ENCODE measurements at places on chromosomes 13 and 19.

GRCh38 chr13:73168226-73168952 lies 109.6 kb downstream of the KLF5 start:
- no peak for DNase-seq

DNA sequence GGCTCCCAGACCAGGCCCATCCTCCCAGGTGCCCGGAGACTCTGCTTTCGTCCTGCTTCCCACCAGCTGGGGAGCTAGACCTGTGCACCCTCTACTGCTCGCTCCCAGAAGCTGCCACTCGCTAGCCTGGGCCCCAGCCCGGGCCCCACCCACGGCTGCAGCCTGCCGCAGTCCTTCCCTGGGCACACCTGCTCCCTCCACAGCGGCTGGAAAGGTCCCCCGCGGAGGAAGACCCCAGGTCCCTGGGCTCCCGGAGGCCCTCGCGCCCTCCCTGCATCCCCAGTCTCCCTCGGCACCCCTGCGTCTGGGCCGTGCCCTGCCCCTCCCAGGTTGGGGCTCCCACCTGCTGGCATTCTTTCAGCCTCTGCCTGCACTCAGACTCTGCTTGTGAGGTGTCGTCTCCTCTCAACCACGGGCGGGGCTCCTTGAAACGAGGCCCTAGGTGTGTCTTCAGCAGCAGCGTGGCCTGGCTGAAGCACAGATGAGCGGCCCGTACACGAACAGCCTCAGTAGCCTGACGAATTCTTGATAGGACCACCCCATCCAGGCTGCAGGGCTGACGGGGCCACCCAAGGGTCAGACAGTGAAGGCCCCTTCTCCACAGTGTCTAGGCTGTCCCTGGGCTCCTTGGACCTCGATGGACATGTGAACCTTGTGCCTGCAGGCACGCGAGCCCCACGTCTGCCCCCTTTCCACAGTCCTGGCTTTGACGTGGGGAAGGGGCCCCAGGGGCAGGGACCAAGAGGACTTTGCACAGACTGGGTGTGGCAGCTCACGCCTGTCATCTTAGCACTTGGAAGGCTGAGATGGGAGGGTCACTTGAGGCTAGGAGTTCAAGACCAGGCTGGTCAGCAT lies 27.9 kb downstream of the DOT1L start:
- no peak for DNase-seq

DNA sequence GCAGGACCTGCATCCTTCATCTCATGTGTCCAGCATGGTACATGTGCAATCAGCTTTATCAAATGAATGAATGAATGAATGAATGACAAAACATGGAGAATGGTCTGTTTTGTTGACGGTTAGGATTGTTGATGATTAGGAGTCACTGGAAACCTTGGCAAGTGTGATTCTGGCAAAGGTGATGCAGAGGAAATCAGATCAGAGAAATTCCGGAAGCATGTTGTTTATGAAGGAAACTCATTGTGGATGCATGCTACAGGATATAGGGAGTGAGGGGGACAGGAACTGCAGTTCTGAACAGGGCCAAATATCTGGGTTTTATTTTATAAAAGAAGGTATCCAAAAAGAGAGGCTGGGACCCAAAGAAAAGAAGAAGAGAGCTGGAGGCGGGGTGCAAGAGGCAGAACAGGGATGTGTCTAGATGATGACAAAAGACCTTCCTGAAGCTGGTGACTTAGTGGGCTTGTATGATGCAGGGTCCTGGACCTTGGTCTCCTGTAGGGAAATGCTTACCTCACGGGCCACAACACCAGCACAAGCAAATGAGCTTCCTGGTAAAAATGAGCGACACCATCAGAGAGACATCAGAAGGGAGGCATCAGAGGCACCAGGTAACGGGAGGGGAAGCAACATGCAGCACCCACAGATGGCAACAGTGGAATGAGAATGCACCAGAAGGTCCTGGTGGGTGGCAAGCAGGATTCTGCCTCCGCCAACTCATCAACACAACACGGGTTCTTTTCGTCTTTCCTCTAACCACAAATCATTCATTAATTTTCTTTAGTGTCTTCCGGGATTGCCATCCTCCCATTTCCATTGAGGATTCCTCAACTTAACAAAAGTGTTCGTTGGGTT lies 159.6 kb downstream of the FOXO1 start:
- no peak for DNase-seq

DNA sequence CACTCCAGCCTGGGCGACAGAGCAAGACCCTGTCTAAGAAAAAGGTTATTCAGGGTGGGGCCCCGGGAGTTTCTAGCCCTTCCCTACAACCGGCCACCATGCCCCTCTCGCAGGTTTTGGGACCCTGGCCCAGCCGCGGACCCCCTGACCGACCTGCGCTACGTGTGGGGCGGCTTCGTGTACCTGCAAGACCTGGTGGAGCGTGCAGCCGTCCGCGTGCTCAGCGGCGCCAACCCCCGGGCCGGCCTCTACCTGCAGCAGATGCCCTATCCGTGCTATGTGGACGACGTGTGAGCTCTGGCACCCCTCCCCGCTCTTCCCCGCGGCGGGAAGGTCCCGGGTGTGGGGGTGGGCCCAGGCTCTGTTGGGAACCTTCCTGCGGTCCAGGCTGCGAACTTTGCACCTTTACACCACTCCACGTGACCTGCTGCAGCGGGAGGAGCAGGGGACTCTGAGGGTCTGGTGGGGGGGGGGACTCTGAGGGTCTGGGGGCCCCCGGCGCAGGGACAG lies 6.3 kb downstream of the ABCA7 start:
- no peak for DNase-seq

- no peak for DNase-seq
Observed at GRCh38 chr13:31090096-31090495, 71.6 kb downstream of the HSPH1 start.

- no peak for DNase-seq
Observed at GRCh38 chr13:69704311-69704710, 403.3 kb upstream of the ATXN8OS start.

DNA sequence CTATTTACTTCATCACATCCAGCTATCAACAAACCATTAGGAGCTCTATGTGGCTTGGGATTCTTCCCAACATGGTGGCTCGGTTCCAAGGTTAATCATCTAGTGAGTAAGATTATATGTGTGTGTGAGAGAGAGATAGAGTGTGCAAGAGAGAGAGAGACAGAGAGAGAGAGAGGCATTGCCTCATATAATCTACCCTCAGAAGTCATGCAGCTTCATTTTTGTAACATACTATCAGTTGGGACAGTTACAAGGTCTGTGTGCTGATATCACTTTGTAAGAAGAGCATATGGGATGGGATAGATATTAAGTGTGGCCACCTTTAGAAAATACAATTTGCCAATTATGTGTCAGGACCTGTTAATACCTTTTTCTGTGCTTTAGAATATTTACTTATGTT lies 104.1 kb downstream of the NDFIP2 start:
- no peak for DNase-seq

GRCh38 chr13:84417416-84417815 lies 535.1 kb upstream of the SLITRK1 start:
- no peak for DNase-seq

- peak; percentile 50 for DNase-seq
Observed at GRCh38 chr19:55179606-55180484, at the start of gene SYT5. Gene SYT5, minus strand, starts transcription at chr19:55180289. Its CDS starts 1,248 bp downstream, at chr19:55179041.

DNA sequence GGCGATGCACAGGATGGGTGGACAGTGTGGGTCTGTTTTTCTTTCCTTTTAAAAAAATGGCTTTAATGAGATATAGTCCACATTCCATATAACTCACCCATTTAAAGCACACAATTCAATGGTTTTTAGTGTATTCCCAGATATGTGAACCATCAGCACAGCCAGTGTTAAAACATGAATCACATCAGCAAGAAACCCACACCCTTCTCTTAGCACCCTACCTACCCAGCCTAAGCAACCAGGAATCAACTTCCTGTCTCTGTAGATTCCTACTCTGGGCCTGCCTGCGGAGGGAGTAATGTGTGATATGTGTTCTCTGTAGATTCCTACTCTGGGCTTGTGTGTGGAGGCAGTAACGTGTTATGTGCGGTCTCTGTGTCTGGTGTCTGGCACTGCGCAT lies 11.9 kb downstream of the TMEM255B start:
- DNase-seq, result no peak

DNA sequence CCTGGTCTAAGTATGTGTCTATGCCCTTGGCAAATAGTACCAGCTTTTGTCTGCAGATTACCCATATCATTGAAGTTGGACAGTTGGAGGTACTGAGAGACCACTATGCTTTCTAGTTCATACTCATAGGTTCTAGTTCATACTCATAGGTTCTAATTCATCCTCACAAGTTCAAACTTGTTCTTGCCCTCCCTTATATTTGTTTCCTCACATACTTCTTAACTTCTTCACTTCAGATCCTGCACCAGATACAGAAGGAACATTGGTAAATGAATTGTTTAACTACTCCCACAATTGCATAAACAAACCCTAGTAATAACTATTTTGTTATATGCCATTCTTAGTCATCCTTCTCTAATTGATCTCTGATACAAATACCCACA lies 172.2 kb downstream of the SLITRK1 start:
- DNase-seq, result no peak

GRCh38 chr13:76942363-76942762 lies 5.9 kb upstream of the ACOD1 start:
- no peak for DNase-seq

DNA sequence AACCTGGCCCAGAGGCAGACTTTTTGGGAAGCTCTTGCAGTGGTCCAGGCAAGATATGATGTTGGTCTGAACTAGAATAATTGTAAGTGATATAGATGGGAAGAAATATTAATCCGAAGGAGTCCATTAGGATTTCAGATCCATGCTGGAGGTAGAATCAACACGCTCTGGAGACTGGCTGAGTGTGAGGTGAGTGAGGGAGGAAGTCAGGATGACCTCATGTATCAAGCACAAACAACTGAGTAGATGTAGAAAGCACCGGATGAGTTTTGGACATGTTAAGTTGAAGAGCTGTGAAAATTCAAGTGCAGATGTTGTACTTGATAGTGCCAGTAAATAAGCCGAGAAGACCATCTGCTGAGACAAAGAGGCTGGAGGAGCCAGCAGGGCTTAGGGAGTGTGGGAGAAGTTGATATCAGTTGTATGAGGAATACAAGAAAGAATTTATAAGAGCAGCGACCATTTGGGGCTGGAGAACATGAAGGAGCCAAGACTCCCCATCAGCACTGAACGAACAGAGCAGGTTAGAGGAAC lies 5.3 kb upstream of the CNMD start:
- no peak for DNase-seq

DNA sequence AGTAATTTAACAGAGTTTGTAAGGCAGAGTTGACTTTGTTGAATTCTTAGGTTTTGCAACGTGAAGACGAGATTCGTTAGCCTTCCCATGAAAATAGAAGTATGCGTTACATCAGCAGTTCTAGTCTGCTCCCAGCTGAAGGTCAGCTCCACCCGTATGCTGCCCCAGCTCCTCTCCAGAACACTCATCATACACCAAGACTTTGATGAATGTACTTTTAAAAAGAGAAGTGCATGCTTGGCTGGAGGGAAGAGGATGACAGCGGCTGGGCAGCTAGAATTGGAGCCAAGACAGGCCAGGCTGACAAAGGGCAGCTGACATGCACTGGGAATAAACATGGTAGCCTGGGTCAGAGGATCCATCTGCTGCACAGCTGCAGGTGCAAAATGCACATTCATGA lies 166.3 kb upstream of the ARGLU1 start:
- DNase-seq, result no peak

GRCh38 chr13:44365899-44366298 lies 7.7 kb upstream of the SERP2 start:
- no peak for DNase-seq

- no peak for DNase-seq
Observed at GRCh38 chr13:46213242-46213641, 1.5 kb downstream of the LRRC63 start.

- DNase-seq, result no peak
Observed at GRCh38 chr13:104071806-104072205, 1005.6 kb upstream of the SLC10A2 start.

- DNase-seq, result no peak
Observed at GRCh38 chr13:107299717-107300116, 731.8 kb upstream of the ARGLU1 start.

DNA sequence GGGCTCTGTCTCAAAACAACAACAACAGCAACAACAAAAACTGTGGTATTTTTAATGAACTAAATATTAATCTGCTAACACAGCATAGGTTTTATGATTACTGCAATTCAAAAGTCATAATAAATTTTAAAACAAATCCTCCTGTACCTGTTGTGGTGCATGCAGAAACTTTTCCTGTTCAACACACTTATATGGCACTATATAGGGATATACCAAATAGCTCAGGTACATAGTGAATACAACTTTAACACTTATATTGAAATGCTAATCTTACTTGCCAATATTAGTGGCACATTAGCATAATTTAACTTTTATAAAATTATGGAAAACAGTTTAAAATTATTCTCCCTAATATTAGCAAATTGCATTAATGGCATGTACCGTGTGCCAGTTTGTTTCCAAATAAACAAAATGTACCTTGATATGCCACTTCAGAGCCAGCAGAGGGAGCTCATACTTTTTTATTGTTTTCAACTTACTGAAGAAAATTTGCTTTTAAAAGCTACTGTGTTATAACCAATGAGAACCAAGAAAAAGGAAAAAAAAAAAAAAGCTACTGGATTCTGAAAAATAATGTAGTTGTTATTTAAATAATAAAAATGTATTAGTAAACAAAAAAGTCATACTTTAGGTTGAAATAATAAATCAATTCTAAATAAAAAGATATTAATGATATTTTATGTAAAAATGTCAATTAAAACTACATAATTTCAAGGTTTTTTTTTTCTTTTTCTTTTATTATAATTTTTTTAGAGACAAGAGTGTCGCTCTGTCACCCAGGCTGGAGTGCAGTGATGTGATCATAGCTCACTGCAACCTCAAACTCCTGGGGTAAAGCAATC lies 18.0 kb upstream of the RBM26 start:
- DNase-seq, result no peak

DNA sequence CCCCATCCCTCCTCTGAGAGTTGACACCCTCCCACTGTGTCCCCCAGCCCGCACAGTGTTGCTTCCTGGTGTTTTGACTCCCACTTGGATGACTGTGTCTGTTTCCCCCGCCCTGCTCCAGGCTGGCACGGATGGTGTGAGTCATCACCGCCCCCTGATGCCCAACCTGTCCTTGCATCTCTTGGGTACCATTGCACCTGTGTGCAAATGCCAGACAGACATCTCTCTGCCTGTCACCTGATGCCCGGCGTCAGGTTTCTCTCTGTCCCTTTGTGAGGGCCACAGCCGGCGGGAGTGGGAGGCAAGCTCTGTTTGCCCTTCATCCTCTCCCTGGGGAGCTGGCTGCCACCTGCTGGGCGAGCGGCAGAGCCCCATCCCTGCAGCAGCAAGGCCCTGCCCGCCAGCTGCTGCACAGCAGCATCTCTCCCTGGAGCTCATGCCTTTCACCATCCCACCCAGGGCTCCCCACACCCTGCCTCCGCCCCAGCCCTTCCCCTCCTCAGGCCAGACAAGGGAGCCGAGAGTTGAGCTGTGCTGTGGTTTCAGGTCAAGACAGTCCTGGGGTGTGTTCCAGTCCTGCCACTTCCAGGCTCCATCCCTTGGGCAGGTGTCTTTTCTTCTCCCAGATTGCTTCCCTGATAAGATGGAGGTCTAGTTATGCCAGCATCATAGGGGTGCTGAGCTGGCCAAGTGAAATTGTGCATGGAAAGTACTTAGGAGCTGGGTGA lies 29.7 kb downstream of the NKPD1 start:
- no peak for DNase-seq
